ENCODE measurements at places on chromosomes 1 and 21.

DNA sequence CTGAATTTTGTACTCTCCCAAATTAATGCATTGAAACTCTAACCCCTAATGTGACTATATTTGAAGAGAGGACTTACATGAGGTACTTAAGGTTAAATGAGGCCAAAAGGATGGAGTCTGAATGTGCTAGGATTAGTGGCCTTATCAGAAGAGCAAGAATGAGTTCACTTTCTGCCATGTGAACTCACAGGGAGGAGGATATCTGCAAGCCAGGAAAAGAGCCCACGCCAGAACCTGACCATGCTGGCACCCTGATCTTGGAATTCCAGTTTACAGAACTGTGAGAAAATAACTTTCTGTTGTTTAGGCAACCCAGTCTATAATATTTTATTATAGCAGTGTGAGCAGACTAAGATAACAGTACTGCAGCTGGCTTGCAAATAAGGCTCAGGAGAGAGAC is 12.2 kb upstream of the FASLG start:
- DNase-seq, result no peak

DNA sequence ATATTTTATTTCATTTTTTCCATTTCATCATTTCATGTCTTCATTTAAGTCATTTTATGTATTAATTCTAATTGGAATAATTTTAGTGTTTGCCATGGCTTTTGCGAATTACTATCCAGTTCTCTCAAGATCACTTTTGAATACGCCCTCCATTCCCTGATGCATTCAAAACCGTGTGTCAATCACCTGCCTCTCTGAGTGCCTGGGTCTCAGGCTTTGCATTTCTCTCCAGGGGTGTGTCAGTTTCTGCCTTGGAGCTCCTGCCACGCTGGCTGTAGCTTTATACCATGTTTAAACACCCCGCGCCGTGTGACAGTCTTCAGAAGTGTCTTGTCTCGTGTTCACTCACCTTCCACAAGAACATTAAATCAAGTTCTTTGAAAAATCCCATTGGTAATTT is 7.4 kb upstream of the DNMT3L start:
- no peak for DNase-seq

- DNase-seq, result no peak
Measured at GRCh38 chr21:32993894-32994293, 31.8 kb upstream of the OLIG2 start.

DNA sequence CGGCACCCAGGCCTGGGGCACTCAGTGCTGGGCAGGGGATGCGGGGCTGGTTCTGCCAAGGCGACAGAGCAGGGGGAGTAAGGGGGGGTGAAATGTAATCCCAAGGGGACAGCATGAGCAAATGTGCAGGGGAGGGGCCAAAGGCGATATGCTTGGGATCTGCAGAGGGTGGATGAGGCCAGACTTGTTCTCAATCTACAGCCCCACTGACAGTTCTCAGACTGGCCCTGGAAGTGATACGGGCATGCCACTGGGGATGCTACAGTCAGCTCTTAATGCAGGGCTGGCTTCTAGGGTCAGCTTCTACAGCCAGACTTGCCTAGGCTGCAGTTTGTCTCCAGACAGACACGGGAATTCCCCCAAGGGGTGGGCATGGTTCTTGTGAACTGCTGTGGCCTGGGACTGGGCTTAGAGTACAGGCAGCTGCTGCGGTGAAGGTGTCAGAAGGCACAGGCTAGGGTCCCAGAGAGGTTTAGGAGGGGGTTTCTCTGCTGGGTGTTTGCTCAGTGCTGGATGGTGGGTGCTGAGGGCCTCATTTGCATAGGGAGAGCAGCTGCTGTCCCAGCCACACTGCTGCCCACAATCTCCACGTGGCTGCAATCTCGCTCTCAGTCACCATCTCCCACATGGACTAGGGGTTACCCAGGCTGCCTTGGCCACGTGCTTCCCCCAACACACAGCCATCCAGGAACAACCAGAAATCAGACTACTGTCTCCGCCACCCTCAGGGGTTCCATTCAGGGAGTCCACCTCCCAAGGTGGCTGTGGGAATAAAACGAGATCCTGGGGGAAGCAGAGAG is 190.1 kb downstream of the HIVEP3 start:
- DNase-seq, result no peak

GRCh38 chr1:228338521-228339051 is 68.0 kb downstream of the TRIM11 start:
- DNase-seq, result no peak

GRCh38 chr1:113681596-113682337 is 77.5 kb downstream of the PHTF1 start:
- DNase-seq, result no peak

DNA sequence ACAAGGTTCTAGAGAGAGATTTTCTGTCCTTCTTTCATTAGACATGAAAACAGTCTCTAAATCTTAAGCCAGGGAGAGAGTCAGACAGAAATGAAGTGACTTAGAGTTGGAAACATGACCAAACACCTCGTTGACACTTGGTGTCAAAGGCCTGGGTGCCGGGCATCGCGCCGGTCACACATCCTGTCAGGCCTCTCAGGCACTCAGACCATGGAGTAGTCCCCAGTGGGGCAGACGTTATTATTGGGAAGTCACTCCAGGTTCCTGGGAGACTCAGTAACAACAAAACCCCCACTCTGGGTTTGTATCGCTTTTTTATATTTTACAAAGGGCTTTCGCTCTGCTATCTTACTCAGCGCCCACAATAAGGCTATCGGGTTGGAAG is 25.8 kb downstream of the KCNN3 start:
- DNase-seq, result no peak

DNA sequence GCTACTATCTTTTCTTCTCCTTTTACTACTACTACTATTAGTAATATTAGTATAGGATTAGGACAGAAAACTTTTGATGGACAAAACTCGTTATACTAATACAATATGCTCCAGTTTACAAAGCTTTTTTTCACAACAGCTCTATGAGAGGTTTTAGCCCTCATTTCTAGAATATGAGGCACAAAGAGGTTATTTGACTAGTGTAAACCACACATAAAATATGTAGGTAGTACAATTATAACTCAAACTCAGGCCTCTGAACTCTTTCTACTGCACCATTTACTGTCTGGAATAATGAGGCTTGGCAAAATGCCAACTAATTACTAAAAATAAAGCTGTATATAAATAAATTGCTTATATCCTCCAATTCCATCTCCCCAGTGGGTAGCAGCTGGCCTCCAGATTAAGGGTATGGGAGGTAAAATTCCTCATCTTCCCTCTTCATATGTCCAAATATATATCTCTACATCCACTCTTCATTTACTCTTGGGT is 99.9 kb downstream of the LYST start:
- no peak for DNase-seq

GRCh38 chr1:231929311-231929710 is 302.7 kb downstream of the DISC1 start:
- DNase-seq, result no peak

- DNase-seq, result no peak
Measured at GRCh38 chr1:193634470-193634869, 448.1 kb upstream of the B3GALT2 start.

DNA sequence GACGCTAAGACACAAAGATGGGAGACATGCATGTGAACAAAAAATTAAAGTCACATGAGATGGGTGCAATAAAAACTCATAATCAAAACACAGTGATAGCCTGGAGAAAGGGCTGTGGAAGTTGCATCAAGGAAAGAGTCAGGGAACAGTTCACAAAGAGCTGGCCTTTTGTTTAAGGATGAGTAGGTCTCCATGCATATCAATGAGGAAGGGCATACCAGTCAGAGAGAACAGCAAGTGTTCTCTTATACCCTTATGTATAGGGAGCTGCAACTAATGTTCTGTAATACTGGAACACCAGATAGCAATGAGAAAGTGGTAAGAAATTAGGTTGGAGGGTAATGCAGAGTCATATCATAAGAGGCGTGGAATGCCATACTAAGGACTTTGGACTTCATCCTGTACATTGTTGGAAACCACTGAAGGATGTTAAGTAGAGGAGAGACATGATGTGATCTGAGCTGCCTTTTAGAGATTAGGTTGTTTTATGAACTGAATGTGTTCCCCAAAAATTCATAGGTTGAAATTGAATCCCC is 46.7 kb upstream of the SAMD13 start:
- DNase-seq, result no peak

GRCh38 chr1:53197291-53198200 is 922 bp downstream of the CPT2 start:
- DNase-seq, result no peak

DNA sequence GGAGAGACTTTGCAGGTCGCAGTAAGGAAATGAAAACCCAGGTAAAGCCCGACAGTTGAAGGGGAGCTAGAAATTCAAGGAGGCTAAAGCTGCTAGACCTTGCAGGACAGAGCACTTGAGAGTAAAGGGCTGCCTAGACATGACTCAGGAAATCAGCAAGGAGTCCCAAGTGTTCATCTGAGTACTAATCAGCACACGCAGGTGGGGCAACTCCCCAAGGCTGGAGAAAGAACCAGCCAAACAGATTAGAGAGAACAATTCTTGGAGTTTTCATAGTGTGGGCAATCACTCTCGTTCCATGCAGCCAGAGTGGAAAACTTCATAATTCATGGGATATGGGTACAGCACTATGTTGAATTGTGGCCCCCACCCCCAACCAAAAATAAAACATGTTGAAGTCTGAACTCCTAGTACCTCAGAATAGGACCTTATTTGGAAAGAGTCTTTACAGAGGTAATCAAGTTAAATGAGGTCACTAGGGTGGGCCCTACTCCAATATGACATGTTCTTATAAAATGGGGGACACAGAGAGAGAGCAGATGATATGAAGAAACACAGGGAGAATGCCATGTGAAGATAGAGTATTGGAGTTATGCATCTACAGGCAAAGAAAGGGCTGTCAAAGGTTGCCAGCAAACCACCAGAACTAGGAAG is 28.0 kb downstream of the SYDE2 start:
- DNase-seq, result no peak

All from NCI-H187 treated with DMSO at 0.1 percent for 48 hours (cell line).